Heart left ventricle (tissue), 16 donors: ENCODE measurements at places on chromosomes 3 and 15. TPM values are rescaled to one million over a fixed set of nuclear protein-coding genes. Genes with fewer than 3 reads are reported as not detected.

The HDC gene
- 0.19 TPM for polyA plus RNA-seq

The TMC3 gene
- polyA plus RNA-seq = not detected

The LRRC34 gene
- 0.91 TPM for polyA plus RNA-seq

DNA sequence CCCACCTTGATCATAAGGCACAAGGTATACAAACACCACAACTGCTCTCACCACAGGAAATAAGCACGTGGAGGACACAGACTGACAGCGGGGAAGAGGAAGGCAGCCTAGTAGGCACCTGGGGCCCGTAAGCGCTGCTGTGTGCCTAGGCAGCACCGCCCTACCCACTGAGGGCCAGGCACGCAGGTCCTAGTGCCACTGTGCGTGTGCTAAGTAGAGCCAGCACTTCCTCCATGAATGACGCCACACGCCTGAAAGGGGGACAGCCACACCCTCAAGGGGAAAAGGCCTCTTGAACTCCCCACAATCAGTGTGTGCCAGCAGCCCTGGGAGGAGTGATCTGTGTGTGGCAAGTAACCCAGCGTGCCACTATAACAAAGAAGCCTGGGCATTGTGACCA, 73.0 kb downstream of the ATP1B3 start:
- H3K4me1 ChIP-seq = no peaks in the 10 kb centered on the region
- H3K27me3 ChIP-seq = no peaks in the 10 kb centered on the region
- no peak for DNase-seq
- no peak overlapping the region for H3K27ac ChIP-seq

DNA sequence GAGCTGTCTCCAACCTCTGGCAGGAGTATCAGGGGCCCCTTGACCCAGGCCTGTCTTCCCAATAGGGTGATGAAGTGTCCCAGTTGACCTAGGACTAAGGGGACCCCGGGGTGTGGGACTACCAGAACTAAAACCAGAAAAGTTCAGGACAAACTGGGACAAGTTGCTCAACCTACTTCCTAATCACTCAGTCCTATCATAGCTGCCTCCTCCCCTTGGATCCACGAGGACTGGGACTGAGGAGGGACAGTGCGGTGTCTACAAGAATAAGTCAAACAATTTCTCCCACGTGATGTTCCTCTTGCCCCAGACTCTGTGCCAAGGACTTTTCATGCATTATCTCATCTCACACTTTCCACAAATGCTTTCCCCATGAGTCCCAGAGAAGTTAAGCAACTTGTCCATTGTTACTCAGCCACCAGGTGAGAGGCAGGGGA, 49.4 kb upstream of the SLCO2A1 start:
- no peak overlapping the region for H3K4me3 ChIP-seq
- no peaks in the 10 kb centered on the region for H3K36me3 ChIP-seq
- H3K27me3 ChIP-seq = no peaks in the 10 kb centered on the region
- H3K27ac ChIP-seq = no peak overlapping the region

DNA sequence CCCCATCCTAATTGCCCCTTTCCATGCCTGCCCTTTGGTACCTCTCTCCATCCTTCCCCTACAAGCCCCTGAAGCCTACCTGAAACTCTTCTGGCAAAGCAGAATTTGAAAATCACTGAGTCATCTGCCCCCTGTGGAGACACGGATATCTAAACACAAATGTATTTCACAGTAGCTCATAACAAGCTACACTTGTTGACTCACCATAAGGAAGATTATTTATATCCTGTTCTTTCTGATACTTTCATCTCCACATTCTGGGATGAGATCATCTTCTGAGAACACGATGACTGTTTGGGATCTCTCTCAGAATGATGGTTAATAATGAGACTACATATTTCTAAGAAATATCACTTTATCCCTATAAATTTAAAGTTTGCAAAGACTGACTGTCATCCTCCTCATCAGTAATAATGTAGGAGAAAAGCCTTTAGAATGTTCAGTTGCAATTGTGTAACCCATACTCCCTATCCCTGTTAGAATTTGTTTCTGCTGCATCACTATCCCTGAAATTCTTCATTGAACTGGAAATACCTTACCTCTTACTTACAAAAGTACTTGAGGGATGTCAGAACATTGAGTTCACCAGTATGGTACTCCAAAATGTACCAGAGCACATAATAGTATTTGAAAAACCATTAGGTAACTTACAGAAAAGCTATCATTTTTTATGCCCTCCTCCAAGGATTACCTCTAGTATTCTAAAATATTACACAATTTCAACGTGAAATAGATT, 116.1 kb upstream of the IL12A start:
- H3K4me1 ChIP-seq = peaks cover 39% of the 10 kb centered on the region
- peak overlapping the region; percentile 10 for H3K27ac ChIP-seq
- no peaks in the 10 kb centered on the region for H3K36me3 ChIP-seq
- no peak for DNase-seq
- H3K27me3 ChIP-seq = no peaks in the 10 kb centered on the region
- no peak overlapping the region for H3K4me3 ChIP-seq

The UQCRC1 gene
- polyA plus RNA-seq = 802 TPM

GRCh38 chr15:81032355-81032754, 31.6 kb downstream of the TLNRD1 start:
- H3K27ac ChIP-seq = no peak overlapping the region
- no peak overlapping the region for H3K4me3 ChIP-seq
- no peaks in the 10 kb centered on the region for H3K27me3 ChIP-seq
- DNase-seq = no peak
- H3K36me3 ChIP-seq = no peaks in the 10 kb centered on the region
- H3K4me1 ChIP-seq = peaks cover 26% of the 10 kb centered on the region

GRCh38 chr3:8988791-8989558, 25.7 kb upstream of the RAD18 start:
- H3K4me3 ChIP-seq = no peak overlapping the region
- no peaks in the 10 kb centered on the region for H3K27me3 ChIP-seq
- no peak for DNase-seq
- peaks cover 6% of the 10 kb centered on the region for H3K4me1 ChIP-seq
- no peaks in the 10 kb centered on the region for H3K36me3 ChIP-seq
- no peak overlapping the region for H3K27ac ChIP-seq

The STRIT1 gene
- 0.18 TPM for polyA plus RNA-seq

The TRH gene
- polyA plus RNA-seq = not detected
